Right renal cortex interstitium (tissue), 3 donors: ENCODE measurements at places on chromosomes 11 and 22.

- DNase-seq, result no peak
Observed at GRCh38 chr11:119400860-119401259, 19.4 kb upstream of the USP2 start.

- no peak for DNase-seq
Observed at GRCh38 chr11:129372609-129373488, 2.8 kb upstream of the BARX2 start.

- DNase-seq, result no peak
Observed at GRCh38 chr22:44555046-44555445, 57.0 kb upstream of the RTL6 start.

DNA sequence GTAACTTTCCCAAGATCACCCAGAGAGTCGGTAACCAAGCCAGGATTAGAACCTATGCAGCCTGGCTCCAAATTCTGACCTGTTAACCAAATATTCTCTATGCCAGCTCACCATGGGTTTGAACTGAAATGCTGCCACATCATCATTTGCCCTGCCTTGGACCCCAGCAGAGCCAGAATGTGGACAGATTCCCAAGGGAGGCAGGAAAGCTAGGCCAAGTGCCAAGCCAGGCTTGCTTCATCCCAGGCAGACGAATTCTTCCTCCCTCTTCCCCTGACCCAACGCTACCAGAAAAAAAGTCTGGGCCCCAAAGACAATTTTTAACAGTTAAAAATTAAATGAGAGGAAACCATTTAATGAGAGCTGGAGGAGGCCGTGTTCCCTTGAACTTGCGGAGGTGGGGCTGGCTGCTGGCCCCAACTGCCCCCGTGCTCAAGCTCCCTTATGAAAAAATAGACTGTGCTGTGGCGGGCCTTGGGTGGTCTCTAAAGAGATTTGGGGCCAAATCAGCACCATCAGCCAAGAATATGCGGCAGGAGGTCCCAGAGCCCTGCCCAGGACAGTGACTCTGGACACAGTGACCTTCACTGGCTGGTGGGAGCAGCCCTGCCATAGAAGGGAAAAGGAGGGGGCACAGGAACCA, 184.1 kb upstream of the SYT13 start:
- DNase-seq, result no peak

GRCh38 chr22:46963672-46964545, 201.5 kb downstream of the TBC1D22A start:
- DNase-seq, result no peak

- no peak for DNase-seq
Observed at GRCh38 chr11:36060926-36061325, 117.1 kb downstream of the LDLRAD3 start.

- DNase-seq, result no peak
Observed at GRCh38 chr11:45560913-45561281, 104.5 kb downstream of the CHST1 start.

- no peak for DNase-seq
Observed at GRCh38 chr11:8867035-8867434, 44.0 kb upstream of the AKIP1 start.

DNA sequence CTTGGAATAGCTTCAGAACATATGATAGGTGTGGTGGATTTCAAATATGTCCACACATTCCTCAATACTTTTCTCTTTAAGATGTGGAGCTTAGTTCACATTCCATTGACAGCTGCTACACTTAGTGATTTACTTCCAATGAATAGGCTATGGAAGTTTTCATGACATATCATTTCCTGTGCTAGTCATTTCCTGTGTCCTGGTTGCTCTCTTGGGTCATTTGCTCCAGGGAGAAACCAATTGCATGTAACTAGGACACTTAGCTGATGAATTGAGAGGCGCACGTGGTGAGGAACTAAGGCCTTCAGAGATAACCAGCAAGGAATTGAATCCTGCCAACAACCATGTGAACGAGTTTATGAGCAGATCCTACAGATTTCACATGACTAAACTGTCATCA, 120.9 kb downstream of the SLC17A6 start:
- DNase-seq, result no peak

DNA sequence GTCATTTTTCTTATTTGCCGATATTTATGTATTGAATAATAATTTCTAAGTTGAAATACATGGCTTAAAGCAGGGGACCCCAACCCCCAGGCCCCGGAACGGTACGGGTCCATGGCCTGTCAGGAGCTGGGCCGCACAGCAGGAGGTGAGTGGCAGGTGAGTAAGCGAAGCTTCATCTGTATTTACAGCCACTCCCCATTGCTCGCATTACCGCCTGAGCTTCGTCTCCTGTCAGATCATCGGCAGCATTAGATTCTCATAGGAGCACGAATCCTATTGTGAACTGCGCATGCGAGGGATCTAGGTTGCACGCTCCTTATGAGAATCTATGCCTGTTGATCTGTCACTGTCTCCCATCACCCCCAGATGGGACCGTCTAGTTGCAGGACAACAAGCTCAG, 4.5 kb downstream of the ZMAT5 start:
- DNase-seq, result no peak

GRCh38 chr22:29039148-29039547, 22.5 kb downstream of the C22orf31 start:
- no peak for DNase-seq

DNA sequence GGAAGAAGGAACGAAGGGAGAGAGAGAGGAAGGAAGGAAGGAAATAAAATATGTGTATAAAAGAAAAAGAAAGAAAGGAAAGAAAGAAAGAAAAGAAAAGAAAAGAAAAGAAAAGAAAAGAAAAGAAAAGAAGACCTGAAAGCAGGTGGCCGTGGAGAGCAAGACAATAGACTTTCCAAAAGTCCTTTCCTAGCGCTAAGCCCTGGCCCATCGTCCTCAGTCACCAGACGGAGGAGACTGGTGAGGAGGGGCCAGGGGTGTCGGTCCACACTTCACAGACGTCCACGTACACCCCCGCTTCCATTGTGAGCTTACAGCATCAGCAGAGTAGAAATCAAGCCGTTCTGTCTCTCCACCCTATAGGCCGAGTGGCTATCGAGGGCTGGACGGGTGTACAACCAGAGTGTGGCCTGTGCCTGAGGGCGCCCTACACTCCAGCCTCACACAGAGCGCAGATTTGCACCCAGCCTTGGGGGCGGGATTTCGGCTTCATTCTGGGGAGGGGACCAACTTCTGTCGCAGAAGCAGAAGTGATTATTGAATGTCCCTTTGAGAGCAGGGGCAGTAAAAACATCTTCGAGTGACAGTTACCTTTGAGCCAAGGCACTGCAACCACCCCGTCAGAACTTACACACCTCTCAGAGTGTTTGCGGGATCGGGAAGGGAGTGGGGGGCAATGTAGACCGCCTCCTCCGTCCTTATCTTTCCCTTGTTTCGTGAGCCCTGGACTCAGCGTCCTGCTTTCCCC, 2.0 kb upstream of the BSX start:
- DNase-seq, result no peak

- no peak for DNase-seq
Observed at GRCh38 chr11:77207019-77207485, 79.0 kb downstream of the MYO7A start.
